Upper lobe of right lung (tissue), 1 donor: ENCODE measurements at places on chromosomes 2 and 18. TPM values are rescaled to one million over a fixed set of nuclear protein-coding genes. Genes with fewer than 3 reads are reported as not detected.
A peak's percentile ranks its signal among the peaks of the same experiment; 100 is the strongest.

GRCh38 chr18:76484749-76485387 is 10.2 kb downstream of the ZNF516 start:
- no peaks in the 10 kb centered on the region for H3K36me3 ChIP-seq
- H3K27me3 ChIP-seq = no peaks in the 10 kb centered on the region
- H3K4me1 ChIP-seq = no peaks in the 10 kb centered on the region
- no peak overlapping the region for H3K27ac ChIP-seq
- H3K4me3 ChIP-seq = no peak overlapping the region

DNA sequence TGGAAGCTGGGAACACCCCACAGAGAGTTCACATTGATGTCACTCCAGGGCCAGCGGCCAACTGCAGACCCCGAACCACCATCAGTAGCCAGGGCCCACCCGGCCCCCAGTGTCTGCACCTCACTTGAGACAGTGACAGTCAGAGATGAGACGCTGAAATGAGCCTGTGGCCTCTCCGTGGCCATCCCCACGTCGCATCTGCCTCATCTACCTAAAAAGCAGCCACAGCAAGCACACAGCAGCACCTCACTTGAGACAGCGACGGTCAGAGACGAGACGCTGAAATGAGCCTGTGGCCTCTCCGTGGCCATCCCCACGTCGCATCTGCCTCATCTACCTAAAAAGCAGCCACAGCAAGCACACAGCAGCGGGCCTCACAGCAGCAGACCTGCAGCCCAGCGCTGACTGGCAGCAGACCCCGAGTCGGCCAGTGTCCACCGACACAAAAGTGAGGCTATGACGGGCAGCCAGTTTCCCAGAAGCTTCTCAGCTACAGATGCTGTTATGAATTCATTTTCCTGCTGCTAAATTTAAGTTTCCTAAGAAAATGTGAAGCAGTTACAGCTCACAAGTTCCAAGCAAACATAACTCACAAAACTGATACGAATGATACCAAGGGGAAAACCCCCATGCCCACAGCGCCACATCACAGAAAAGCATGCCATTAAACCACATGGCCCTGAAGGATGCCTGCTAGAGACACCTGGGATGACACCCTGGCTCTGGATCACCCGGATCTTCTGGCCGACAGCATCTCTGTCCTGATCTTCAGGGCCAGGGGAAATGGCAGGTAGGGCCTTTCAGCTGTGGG is 27.7 kb downstream of the SNORC start:
- no peak overlapping the region for H3K4me3 ChIP-seq
- no peaks in the 10 kb centered on the region for H3K36me3 ChIP-seq
- no peaks in the 10 kb centered on the region for H3K4me1 ChIP-seq
- H3K27me3 ChIP-seq = peaks cover 13% of the 10 kb centered on the region
- no peak for DNase-seq
- H3K27ac ChIP-seq = no peak overlapping the region

DNA sequence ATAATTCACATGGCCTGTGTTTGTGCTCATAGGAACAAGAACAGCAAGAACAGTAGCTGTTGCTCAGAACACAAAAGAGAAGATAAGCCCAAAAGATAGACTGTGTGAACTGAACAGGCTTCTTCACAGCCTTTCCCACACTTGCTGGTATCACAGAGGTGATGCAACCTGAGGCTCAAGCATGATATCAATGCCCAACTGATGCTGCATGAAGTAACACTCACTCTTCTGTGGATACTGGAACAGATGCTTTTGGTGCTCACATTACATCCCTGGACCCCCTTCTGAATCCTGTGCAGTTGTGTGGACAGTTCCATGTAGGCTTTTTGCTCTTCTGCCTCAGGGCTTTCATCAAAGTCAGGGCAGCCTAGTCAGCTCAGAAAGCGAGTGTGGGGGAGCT is 88.4 kb upstream of the RND3 start:
- H3K36me3 ChIP-seq = no peaks in the 10 kb centered on the region
- H3K4me1 ChIP-seq = no peaks in the 10 kb centered on the region
- H3K27ac ChIP-seq = no peak overlapping the region
- no peak for DNase-seq

GRCh38 chr2:2699121-2699505 is 368.0 kb upstream of the MYT1L start:
- no peak for DNase-seq
- H3K27me3 ChIP-seq = peaks cover 2% of the 10 kb centered on the region
- H3K4me3 ChIP-seq = no peak overlapping the region

Gene TYW5
- total RNA-seq = 7.5 TPM

- H3K4me3 ChIP-seq = no peak overlapping the region
- no peaks in the 10 kb centered on the region for H3K27me3 ChIP-seq
- no peak overlapping the region for H3K27ac ChIP-seq
Observed at GRCh38 chr18:80194874-80195570, 52.3 kb downstream of the PARD6G start.

DNA sequence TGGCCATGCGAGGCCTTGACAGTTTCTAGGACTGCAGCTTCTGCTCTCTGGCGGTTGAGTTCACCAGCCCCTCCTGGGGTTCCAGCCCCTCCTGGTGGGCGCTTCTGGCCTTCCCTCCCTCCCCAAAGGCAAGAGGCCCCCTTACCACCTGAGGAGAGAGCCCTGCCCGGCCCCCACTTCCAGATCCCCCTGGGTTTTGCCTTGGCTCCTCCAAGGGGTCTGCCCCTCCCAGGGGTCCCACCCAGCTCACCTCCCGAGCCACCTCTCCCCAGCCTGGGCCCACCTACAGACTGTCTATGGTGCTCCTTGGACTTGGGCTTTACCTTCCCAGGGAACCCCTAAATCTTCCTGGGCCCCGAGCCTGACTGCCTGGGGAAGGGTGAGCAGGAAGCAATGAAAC is 264.5 kb downstream of the ATAD2B start:
- DNase-seq = no peak
- no peak overlapping the region for H3K27ac ChIP-seq
- H3K36me3 ChIP-seq = no peaks in the 10 kb centered on the region
- no peaks in the 10 kb centered on the region for H3K27me3 ChIP-seq
- H3K4me1 ChIP-seq = no peaks in the 10 kb centered on the region

Gene SLC19A3
- total RNA-seq = 31.8 TPM

DNA sequence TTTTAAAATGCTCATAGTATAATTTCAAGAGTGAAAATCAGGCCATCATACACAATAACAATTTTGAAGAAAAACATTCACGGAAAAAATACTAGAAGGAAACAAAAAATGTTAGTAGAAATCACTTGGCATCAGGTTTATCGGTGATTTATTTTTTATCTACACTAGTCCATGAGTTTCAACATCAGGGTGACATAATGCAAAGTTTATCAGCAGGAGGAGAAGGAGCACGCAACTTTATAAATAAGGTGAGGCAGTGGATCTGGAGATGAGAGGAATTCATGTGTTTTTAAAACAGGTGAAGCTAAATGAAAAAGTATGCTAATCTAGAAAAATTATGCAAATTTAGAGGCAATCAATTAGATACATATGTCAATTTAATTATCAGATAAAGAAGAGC is 54.2 kb downstream of the MGAT4A start:
- no peak for DNase-seq
- H3K4me3 ChIP-seq = no peak overlapping the region
- no peak overlapping the region for H3K27ac ChIP-seq
- no peaks in the 10 kb centered on the region for H3K27me3 ChIP-seq
- peaks cover 33% of the 10 kb centered on the region for H3K36me3 ChIP-seq

GRCh38 chr2:12684471-12684936 is 32.2 kb upstream of the TRIB2 start:
- H3K4me1 ChIP-seq = peaks cover 5% of the 10 kb centered on the region
- DNase-seq = no peak
- no peaks in the 10 kb centered on the region for H3K36me3 ChIP-seq
- H3K27ac ChIP-seq = no peak overlapping the region

DNA sequence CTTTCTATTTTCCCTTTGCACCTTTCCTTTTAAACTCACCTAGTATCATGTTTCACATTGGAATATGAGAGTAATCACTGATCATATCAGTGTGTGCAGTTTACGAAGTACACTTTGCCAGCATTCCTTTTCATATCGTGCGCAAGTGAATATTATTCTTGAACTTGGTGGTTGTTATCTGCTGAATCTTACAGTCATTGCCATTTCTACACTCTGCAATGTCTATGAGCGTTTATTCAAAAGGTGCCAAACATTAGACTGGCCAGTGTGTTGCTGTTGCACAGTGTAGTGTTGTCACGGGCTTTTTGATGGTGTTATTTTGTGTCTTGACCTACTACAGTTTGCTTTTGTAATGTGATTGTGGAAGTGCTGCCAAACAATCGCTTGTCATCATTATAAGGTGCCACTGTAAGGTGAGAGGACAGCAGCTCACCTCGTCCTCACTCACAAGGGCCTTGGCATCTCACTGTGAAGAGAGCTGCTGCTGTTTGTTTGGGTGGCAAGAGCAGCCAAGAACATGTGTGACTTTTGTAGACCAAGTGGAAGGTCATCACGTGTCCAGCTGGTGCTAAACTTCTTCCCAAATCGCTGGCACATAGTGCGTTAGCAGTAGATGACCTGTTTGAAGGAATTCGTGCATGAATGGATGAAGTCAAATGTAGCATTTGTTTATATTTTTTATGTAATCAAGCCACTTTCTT is 113.3 kb downstream of the MYO1B start:
- peaks cover 18% of the 10 kb centered on the region for H3K36me3 ChIP-seq
- no peaks in the 10 kb centered on the region for H3K27me3 ChIP-seq
- no peak overlapping the region for H3K4me3 ChIP-seq
- no peak for DNase-seq
- no peak overlapping the region for H3K27ac ChIP-seq

Gene CRYGC
- total RNA-seq = not detected

- no peaks in the 10 kb centered on the region for H3K27me3 ChIP-seq
- DNase-seq = no peak
- no peak overlapping the region for H3K27ac ChIP-seq
- H3K4me3 ChIP-seq = no peak overlapping the region
- H3K4me1 ChIP-seq = peaks cover 3% of the 10 kb centered on the region
- no peaks in the 10 kb centered on the region for H3K36me3 ChIP-seq
Observed at GRCh38 chr2:26645762-26646161, 4.6 kb upstream of the CIB4 start.

GRCh38 chr18:44558767-44559166 is 121.9 kb upstream of the SETBP1 start:
- no peak overlapping the region for H3K4me3 ChIP-seq
- H3K36me3 ChIP-seq = no peaks in the 10 kb centered on the region
- DNase-seq = no peak
- H3K27me3 ChIP-seq = no peaks in the 10 kb centered on the region

Gene CHST9
- total RNA-seq = 0.03 TPM

- H3K4me3 ChIP-seq = no peak overlapping the region
- H3K36me3 ChIP-seq = no peaks in the 10 kb centered on the region
- H3K27ac ChIP-seq = no peak overlapping the region
Observed at GRCh38 chr2:147867050-147867449, 22.2 kb downstream of the ACVR2A start.

DNA sequence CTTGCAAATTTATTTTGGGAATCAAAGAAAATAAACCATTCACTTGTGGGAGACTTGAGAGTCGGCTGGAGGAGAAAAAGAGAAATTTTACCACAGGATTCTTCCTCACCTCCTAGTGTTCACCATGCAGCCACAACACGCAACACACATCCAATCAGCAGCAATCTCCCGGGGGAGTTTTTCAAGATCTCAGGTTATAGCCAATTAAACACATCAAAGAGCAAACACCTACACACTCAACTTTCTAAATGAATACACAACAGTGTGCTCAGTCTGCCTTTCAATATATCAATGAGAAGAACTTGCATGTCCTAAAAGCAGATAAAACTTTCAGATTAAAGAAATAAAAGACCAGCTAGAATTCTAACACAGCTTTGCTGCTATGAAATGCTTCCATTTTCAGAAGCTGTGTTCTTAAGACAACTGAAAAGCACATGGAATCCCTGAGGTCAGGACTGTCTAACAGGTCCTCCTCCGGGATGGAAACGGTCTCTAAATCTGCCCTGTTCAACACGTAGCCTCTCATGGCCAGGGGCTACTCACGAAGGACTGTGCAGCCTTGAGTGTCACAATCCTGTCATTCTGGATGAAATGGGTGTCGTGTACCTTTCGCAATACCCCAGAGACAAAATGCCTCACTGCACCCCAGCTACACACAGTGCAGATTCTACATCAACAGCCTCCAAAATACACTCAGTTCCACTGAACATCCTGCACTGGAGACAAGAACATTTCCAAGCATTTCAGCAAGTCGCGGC is 84.2 kb downstream of the ZNF516 start:
- H3K36me3 ChIP-seq = no peaks in the 10 kb centered on the region
- H3K27me3 ChIP-seq = no peaks in the 10 kb centered on the region
- no peak overlapping the region for H3K27ac ChIP-seq
- no peak overlapping the region for H3K4me3 ChIP-seq
- peaks cover 3% of the 10 kb centered on the region for H3K4me1 ChIP-seq

DNA sequence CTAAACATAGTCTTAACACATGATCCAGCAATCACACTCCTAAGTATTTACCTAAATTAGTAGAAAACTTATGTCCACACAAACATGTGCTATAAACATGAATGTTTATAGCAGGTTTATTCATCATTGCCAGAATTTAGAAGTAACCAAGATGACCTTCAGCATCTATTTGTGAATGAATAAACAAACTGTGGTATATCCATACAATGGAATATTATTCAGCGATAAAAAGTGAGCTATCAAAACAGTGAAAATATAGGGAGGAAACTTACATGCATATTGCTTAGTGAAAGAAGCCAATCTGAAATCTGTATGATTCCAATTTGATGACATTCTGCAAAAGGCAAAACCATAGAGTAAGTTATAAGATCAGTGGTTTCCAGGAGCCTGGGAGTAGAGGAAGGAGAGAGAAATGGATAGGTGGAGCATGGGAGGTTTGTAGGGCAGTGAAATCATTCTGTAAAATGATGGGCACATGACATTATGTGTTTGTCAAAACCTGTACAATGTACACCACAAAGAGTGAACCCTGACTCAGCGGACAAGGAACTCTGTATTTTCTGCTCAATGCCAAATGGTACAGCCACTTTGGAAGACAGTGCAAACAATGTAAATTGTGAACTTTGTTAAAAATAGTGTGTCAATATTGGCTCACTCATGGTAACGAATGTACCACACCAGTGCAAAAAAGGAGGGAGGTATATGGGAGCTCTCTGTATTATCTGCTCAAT is 61.9 kb upstream of the IGFBP2 start:
- no peaks in the 10 kb centered on the region for H3K36me3 ChIP-seq
- no peaks in the 10 kb centered on the region for H3K27me3 ChIP-seq
- H3K27ac ChIP-seq = no peak overlapping the region

Gene CYS1
- total RNA-seq = 4.5 TPM

DNA sequence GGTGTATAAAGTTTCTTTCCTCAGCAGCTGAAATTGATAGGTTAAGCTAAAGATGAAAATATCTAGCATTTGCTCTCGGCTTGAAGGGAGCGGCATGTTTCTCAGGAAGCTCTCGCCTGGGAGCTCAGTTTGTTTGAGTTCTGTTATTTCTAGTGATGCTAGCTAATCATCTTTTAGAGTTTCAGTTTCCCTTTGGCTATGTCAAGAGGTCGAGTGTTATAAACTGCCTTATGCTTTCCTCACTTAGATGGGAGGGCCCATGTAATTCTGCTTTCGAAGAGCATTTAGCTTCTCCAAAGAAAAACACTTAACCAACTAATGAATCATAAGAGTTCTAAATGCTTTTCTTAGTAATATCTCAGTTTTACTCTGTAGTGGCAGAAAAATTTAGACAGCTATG is 33.6 kb downstream of the PLCL1 start:
- H3K4me1 ChIP-seq = peaks cover 12% of the 10 kb centered on the region
- no peak for DNase-seq
- no peaks in the 10 kb centered on the region for H3K36me3 ChIP-seq
- peak overlapping the region; percentile 47 for H3K27ac ChIP-seq
